ENCODE measurements at places on chromosomes 11 and 22. TPM values are rescaled to one million over a fixed set of nuclear protein-coding genes. Genes with fewer than 3 reads are reported as not detected.
A peak's percentile ranks its signal among the peaks of the same experiment; 100 is the strongest.

Gene JAML
- 1.7 TPM for polyA plus RNA-seq

Gene OR52N2
- not detected for polyA plus RNA-seq

Gene SERPIND1
- 2.5 TPM for polyA plus RNA-seq

Gene GLB1L3
- 1.6 TPM for polyA plus RNA-seq

Gene OR52E8
- polyA plus RNA-seq = not detected

Gene POTEH
- not detected for polyA plus RNA-seq

Gene CHRNA10
- polyA plus RNA-seq = 1.6 TPM

Gene TRPM5
- 3.1 TPM for polyA plus RNA-seq

Gene LRRC56
- 5.2 TPM for polyA plus RNA-seq

Gene CASP1
- 4.6 TPM for polyA plus RNA-seq

Gene MCHR1
- 0.32 TPM for polyA plus RNA-seq

Gene DEPDC7
- 8.4 TPM for polyA plus RNA-seq

DNA sequence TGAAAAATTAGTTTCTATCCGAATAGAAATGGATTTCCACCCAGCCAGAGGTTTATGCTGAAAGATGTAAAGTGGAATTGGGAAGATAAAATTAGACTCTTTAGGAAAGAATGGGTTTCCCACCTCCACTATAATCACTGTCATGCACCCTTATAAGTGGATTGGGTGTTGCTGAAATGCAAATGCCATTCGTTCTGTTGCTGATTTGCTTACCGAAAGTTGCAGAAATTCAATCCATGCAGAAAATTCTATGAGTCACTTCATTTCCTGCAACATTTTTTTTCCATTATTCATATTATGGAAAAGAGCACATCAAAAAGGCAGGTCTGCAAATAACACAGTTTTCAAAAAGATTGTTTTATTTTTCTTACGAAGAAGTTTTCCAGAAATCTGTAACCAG lies 65.6 kb downstream of the LDLRAD3 start:
- no peak for DNase-seq

DNA sequence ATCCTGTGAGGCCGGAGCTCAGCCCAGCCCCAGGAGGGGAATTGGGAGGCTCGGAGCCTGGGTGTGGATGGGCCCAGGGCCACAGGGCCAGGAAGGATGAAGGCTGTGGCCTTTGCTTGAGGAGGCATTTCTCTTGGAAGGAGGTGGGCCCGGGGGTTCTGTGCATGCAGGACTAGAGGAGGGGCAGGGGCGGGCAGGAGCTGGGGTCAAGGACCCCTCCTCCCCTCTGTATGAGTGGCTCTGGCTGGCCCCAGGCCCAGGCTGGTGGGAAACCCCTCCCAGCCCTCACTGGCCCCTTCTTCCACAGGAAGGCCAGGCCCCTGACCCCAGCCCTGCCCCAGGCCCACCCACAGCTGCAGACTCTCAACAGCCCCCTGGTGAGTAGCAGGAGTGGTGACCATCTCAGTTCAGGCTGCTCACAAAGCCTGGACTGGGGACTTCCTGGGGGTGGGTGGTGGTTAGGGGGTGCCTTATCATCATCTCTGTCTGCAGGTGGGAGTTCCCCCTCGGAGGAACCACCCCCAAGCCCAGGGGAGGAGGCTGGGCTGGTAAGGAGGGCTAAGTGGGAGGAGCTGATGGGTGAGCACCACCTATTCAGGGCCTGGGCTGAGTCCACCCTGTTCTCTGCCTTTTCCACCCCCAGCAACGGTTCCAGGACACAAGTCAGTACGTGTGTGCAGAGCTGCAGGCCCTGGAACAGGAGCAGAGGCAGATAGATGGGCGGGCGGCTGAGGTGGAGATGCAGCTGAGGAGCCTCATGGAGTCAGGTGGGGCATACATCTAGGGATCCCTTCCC lies 6.0 kb downstream of the KCNK7 start:
- no peak for DNase-seq

- no peak for DNase-seq
Observed at GRCh38 chr22:21622011-21622918, 7.6 kb downstream of the YDJC start.

- DNase-seq = no peak
Observed at GRCh38 chr11:126079621-126080124, 17.0 kb upstream of the CDON start.

DNA sequence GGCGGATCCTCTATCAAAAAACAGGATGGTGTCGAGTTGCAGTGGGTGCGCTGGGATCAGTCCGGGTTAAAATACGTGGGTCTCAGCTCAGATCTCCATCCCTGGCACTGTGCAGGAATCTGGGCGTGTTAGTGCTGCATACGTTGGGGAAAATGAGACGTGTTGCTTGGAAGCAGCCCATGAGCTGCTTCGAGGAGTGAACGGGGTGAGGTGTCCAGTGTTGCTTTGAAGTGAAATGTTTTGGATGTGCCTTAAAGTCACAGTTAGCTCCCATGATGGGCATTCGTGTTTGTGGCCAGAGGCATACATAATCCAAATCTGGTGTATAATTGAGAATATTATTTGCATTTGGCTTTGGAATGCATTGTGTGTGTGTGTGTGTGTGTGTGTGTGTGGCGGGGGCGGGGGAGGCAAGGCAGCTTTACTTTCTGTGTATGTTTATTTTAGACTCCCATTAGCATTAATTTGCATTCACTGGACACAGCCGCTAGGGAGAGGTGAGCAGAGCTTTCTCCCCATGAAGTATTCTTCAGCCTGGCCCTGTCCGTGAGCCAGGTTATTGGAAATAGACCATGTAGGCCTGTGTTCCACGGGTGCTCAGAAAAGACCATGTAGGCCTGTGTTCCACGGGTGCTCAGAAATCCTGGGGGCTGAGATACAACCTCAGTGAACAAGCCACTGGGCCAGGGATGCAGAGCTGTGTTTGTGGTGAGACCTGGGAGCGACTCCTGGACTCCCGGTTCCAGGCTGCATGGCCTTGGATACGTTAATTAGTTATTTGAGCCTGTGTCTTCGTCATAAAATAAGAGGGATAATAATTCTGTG lies 134.6 kb downstream of the ST3GAL4 start:
- DNase-seq = no peak

- no peak for DNase-seq
Observed at GRCh38 chr22:33573479-33573878, 346.8 kb downstream of the LARGE1 start.

- no peak for DNase-seq
Observed at GRCh38 chr22:49885881-49886280, 32.2 kb downstream of the ZBED4 start.

DNA sequence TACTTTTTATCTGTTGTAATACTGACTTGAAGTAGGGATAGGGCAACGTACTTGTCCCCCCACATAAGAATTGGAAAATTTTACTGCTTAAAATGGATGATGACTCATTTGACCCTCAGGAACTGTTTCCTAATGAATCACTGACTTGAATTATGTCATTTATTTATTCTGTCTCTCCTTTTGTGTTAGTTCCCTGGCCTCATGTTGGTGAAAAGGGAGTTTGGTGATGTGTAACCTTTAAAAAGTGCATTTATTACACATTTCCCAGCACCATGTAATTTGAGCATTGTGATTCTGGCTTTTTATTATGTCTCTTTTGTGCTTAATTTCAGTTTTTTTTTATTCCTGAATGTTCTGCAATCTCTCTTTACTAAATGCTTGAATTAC lies 20.3 kb upstream of the PGM2L1 start:
- DNase-seq = no peak

- DNase-seq = no peak
Observed at GRCh38 chr22:19232623-19233022, 54.1 kb upstream of the SLC25A1 start.

DNA sequence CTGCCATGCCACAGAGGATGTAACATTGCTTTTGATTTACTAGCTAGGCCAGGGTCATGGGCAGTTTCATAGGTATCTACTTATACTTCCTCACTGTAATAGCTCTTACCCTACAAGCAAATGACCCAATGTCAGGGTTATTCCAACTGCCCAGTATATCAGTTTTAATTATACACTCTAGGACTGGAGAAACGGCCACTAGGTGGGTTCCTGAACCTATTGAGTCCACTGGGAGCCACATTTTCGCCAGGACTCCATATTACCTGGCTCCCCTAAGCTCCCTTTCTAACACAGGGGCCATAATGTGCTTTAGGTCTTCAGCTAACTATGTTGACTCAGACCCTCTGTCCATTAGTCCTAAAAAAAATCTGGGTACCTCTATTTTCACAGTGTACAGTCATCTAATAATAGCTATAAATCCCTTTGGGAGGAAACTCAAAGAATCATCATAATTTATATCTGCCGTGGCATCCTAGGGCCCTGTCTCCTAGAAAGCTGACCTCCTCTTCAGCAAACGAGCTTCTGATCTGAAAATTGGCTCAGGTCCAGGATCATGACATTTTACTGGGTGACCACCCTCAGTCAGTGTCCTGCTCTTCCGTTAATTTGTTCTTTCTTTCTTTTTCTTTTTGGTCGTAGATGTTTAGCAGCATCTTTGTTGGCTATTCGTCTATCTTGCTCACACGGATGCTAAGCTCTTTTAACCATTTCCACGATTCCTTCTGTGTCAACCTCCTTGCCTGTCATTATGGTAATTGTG lies 244.3 kb downstream of the FAM76B start:
- DNase-seq = no peak

DNA sequence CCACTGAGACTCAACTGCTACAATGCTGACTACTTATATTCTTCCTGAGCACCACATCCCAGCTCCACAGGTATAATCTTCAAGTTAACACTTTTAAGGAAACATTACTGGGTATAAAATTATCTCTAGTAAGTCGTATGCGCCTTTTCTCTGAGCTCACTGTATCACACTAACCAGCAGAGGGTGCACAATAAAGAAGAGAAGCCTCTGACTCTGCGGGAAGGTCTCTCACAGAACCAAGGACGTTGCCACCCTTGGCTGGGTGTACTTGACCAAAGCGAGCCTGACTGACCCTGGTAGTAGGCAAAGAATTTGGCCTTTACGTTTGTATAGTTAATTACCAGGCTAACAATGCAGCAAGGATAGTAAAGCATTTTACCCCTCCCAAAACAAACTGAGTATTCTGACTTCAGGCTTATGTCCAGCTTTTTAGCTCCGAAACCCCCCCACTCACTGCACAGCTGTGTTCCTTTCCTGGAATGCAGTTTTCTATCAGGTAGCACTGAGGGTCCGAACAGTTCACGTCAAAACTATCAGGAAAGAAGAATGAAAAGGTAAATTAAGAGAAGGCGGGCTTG lies at the start of gene BTBD18:
TSS of gene BTBD18 (minus strand) at position 144 of the 578 bp plus-strand sequence. CDS start 631 bp downstream, outside the sequence.
- DNase-seq = no peak

GRCh38 chr11:61292356-61292755 lies 2.8 kb downstream of the VWCE start:
- DNase-seq = no peak

GRCh38 chr11:46348566-46349401 lies 1.5 kb downstream of the DGKZ start:
- DNase-seq = no peak

GRCh38 chr11:123519055-123519796 lies 89.2 kb downstream of the GRAMD1B start:
- no peak for DNase-seq

DNA sequence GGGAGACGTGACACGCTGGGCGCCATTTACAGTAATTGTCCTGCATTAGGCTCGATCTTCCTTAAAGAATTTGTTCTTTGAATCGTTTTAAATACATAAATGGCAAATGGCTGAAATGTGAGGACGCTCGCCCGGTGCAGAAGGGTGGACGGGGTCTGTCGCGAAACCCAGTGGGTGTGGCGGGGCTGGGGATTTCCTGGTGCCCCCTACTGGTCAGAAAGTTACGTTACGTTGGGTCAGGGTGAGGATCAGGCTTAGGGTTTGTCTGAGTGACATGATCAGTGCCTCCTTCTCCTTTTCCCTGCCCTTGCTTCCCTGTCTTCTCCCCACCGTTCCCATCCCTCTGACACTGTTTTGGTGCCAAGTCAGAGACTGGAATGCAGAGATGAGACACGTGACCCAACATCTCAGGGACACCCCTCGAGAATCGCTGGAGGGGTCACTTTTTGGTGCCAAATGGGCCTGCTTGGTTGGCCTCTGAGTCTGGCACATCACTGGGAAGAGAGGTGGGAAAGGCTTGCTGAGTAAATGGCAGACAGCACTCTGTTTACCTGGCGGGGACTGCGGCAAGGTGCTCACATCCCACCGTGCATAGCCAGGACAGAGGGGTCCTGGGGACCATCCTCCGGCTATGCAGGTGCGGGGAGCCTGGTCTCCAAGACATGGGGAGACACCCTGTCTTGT lies 1107.6 kb downstream of the BRD1 start:
- no peak for DNase-seq

GRCh38 chr11:14519917-14520746 lies at the start of gene PSMA1:
PSMA1 (minus strand) TSS chr11:14520386; CDS start chr11:14520299, 87 bp downstream.
- DNase-seq = peak; percentile 90

GRCh38 chr11:134725716-134726639 lies 313.9 kb upstream of the B3GAT1 start:
- DNase-seq = no peak

DNA sequence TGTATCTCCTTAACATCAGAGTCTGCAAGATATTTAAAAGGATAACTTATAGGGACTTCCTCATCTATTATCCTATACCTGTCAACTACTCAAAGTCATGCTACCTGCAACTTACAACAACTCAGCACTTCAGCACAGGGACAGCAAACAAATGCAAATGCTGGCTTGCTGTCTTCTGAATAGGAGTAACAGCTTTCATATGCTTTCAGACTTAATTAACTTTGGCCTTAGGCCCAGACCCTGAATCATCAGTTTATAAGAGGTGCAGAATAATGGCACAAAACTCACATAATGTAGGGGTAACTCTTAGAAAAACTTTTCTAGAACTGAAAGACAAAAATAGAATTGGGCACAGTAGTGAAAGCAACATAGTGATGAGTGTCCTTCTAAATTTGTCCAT lies 953.4 kb downstream of the DLG2 start:
- no peak for DNase-seq

- DNase-seq = no peak
Observed at GRCh38 chr11:100889758-100890157, 202.7 kb downstream of the ARHGAP42 start.

GRCh38 chr22:31127181-31127772 lies 4.5 kb downstream of the INPP5J start:
- no peak for DNase-seq

DNA sequence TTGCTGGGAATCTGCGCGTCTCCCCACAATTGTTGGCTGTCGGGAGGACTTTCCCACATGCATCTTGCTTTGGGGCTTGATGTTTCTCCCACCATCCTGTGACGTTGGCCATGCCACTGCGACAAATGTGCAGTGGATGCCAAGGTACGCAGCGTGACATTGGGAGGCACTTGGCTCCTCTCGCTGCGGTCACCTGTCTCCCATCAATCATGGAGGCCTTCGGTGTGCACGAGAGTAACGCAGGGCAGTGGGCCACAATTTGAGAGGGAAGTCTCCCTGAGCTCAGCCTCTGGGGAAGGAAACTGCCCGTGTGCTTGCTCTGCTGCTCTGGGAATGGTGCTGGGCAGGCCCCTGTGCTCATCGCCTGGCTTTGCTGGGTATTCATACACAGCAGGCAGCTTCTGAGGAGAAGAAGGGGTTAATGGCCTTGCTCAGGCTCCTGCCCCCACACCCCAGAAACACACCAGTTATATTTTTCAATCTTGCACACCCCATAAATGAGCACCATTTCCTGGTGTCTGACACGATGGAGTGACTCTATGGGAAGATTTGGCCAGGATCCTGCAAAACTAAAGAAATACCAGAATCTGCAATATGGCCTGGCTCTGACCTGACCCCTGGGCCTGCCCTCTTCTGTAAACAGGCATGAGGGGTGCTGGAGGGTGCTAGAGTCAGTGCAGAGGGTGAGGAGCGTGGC lies 153.5 kb downstream of the ADAMTS15 start:
- no peak for DNase-seq
